ENCODE measurements at places on chromosomes 5 and 9. TPM values are rescaled to one million over a fixed set of nuclear protein-coding genes. Genes with fewer than 3 reads are reported as not detected.

The JAK2 gene
- 12.9 TPM for polyA plus RNA-seq

The CDO1 gene
- polyA plus RNA-seq = 5.7 TPM

The DDX4 gene
- 0.10 TPM for polyA plus RNA-seq

The DBN1 gene
- polyA plus RNA-seq = 49.5 TPM

The PCDHA10 gene
- polyA plus RNA-seq = 1.1 TPM

The TNC gene
- 19.9 TPM for polyA plus RNA-seq

The HNRNPK gene
- 574 TPM for polyA plus RNA-seq

DNA sequence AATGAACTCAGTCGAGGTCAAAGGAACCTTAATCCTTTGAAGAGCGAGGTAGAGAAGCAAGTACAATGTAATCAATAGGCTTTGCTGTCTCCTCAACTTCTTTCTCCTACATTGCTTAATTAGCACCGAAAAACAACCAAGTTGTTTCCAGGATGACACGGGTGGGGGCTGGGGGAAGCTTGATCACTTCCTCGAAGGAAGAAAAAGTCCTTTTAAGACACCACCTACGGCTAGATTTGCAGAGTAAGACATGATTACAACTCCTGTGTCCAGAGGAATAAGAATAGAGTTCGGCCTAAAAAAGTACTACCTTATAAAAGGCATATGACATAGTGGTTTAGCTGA, 811 bp upstream of the ARRDC3 start:
- DNase-seq = no peak

- DNase-seq = no peak
Measured at GRCh38 chr9:123049589-123050222, 16.2 kb downstream of the GPR21 start.

GRCh38 chr5:94025788-94026473, 284.5 kb upstream of the POU5F2 start:
- DNase-seq = peak; percentile 80

GRCh38 chr9:90724880-90725279, 76.7 kb upstream of the SYK start:
- no peak for DNase-seq

- DNase-seq = peak; percentile 12
Measured at GRCh38 chr9:37197158-37198038, 77.0 kb downstream of the ZCCHC7 start.

GRCh38 chr5:105054406-105054805, 1491.8 kb upstream of the NUDT12 start:
- DNase-seq = no peak

DNA sequence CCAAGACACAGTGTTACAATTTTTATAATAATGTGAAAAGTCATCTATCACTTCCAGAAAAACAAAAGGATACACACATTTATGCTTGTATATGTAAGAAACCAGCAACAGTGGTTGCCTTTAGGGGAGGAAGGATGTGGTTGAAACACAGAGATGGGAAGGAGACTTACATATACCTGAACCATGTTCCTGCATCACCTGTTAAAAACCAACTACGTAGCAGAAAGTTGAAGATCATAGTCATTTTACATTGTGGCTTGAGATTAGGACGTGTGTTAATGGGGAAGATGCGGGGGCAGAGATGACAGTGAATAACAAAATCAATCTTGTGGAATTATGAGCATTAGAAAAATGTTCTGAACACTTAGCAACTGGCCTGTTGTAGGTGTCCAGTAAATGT, 307.3 kb downstream of the MLLT3 start:
- DNase-seq = no peak

DNA sequence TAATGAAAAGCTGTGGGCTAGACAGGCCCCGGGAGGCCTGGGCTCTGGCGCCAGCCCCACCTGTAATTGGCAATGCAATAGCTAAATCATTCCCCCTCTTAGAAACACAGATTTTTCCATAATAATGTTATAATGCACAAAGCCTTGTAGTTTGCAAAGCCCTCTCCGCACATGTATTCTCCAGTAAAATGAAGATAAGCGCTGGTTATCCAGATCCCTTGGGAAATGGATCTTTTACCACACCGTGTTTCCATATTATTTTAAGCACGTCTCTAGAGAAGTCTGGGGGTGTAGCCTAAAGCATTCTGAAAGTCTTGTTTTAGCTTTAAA, 1.1 kb upstream of the APBA1 start:
- no peak for DNase-seq

- no peak for DNase-seq
Measured at GRCh38 chr5:8580298-8580697, 711.4 kb downstream of the MTRR start.

DNA sequence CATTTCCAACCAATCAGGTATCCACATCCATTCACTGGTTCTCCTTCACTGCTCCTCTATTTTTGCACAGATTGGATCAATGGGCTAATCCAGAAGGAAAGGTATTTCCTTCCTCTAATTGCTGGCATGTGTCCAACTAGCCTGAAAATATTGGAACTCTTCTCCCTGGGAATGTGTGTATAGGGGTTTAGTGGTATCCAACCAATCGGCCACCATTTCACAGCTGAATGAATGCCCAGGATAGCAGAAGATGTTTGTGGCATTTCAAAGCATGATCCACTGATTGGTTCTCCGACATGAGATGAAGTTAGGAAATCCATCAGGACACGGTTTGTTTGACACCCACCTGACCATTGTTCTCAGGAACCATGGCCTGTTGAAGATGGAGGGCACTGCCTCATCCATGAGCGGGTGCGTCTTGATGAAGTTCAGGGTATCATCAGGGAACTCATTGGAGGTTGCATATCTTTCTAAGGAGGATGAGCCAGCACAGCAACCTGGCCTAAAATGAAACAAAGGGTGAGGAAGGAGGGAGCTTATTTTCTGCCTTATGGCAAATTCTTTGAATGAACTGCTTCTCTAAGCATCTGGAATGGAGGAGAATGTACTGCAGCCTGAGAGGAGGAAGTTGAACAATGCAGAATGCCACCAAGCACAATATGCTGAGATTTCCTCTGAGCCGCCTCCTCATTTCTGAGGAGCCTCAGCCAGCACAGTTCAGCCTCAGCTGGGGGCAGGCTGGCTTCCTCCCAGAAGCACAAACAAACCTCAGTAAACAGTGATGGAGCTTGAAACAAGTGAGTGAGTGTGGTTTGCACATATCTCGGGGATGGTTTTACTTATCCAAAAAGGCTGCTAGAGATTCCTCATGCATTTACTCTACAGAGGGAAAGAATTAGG, 94.6 kb downstream of the SEMA6A start:
- no peak for DNase-seq

DNA sequence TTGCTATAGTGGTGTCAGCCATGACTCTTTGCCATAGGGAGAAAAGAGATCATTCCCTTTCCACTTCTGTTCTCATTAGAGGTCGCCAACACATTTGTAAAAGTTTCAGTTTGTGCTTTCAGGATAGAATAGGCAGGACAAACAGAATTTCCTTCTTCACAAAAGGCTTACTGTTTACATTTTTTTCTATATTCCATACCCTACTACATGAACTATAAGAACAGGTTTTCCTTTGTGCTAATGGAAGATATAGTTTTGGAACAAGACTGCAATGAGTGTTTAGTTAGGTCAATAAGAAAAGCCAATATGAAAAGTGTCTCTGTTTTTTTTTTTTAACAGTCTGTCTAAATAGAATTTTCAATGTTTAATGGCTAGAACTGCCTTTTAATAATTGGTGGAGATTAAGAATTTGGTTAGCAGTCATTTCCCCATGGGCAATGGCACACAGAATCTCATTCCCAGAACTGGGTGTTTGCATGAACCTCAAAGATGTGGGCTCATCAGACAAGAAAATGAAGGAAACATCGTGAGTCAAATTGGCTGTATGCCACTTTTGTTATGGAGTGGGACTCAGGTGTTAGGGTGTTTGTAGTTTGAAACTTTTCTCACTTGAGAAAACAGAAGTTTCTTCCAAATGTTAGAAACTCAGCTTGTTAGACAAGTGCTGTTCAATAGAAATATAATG, 75.2 kb upstream of the PRLR start:
- no peak for DNase-seq

DNA sequence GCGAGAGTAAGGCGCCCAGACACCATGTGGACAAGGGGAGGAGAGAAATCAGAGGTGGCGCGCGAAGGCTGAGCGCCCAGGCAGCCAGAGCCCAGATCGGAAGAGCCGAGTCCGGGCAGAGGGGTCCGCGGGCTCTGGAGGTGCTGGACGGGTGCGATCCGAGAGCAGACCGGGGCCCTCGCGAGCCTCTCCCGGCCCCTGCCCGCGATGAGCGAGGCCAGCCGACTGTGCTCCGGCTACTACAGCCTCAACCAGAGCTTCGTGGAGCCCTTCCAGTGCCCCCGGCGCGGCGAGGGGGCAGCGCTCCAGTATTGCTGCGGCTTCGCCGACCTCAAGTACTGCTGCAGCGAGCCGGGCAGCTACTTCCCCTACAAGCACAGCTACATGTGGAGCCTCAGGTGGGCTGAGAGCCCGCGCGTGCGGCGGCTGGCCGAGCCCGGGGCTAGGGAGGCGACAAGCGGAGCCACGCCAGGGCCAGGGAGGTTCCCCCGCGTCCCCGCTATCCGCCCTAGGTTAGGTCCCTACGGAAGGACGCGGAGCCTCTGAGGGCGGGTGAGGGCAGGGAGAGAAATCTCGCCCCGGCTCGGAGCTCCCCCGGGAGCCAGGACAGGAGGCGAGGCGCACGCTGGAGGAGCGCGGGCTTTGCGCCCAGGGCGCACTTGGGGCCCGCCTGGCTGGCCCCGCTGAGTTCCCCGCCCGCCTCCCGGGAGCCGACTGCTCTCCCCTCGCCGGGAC, at the start of gene SHISAL2B:
Gene SHISAL2B (plus strand): TSS at position 87 of the 735 bp plus-strand sequence. CDS start 121 bp downstream, at position 208.
- DNase-seq = peak; percentile 37

- peak; percentile 37 for DNase-seq
Measured at GRCh38 chr5:100595152-100595811, 60.1 kb downstream of the FAM174A start.

GRCh38 chr9:117153021-117153420, 261.8 kb downstream of the ASTN2 start:
- DNase-seq = no peak

DNA sequence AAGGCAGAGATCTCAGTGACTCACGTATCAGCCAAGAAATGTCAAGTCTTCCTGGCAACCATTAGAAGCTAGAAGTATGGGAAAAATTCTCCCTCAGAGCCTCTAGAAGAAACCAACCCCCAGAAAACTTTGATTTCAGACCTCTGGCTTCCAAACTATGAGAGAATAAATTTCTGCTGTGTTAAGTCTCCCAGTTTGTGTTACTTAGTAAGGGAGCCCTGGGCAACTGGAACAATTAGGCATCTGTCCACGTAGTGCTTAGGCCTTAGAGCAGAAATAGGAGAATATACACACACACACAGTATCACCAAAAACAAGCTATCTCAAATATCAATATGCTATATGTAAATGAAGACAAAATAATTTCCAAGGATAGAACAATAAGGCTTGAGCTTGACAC, 894.8 kb upstream of the CDH10 start:
- no peak for DNase-seq

DNA sequence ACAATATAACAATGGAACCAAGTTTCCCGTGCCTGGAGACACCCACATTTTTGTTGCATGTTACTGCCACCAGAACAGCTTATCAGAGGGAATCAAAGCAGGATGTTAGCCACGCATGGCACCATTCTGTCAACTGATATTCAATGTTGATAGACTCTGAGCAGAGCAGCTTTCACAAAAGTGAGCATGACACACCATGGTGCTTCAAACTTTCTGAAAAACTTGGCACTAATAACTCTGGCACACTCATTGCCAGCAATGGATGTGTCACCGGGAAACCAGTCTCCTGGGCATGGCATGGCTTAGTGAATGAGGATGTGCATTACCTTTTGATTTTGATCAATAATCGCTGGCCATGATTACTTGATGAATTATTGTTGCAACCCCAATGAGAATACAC, 19.7 kb downstream of the NIPSNAP3B start:
- no peak for DNase-seq

DNA sequence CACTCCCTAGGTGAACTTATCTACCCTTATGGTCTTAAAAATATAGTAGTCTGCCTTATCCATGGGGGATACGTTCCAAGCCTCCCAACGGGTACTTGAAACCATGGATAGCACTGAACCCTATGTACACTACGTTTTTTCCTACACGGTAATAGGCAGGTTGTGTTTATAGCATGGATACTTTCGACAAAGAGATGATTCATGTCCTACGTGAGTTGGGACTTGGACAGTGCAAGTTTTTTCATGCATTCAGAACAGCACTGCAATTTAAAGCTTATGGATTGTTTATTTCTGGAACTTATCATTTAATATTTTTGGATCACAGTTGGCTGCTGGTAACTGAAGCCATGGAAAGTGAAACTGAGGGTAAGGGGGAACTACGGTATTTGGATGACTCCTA, 88.1 kb downstream of the CNTLN start:
- no peak for DNase-seq

DNA sequence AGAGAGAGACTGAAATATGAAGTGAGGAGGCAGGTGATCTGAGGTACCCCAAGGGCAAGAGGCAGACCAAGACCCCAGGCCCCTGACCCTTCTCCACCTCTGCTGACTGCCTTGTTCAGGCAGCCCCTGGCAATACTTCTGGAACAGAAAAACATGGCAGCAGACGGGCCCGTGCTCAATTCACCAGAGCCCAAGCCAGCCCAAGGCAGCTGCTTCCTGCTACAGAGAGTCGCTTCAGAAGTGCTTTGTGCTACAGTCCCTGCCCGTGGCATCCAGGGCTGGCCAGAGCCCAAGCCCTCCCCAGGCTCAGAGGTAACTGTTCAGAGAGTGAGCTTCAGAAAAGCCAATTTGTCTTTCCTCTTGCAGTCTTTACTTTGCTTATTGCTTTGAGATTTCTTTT, 151.4 kb upstream of the FSTL4 start:
- no peak for DNase-seq

GRCh38 chr5:99386406-99387077, 457.7 kb upstream of the CHD1 start:
- DNase-seq = no peak

- peak; percentile 5 for DNase-seq
Measured at GRCh38 chr9:92385477-92385876, 18.9 kb downstream of the OGN start.

Measured in large intestine (tissue), 12 donors.